ENCODE measurements at places on chromosomes 3 and 15. TPM values are rescaled to one million over a fixed set of nuclear protein-coding genes. Genes with fewer than 3 reads are reported as not detected.

GRCh38 chr3:196642434-196642833 lies 2.9 kb downstream of the NRROS start:
- no peak for DNase-seq

Gene IQSEC1
- polyA plus RNA-seq = 30.4 TPM

Gene PPP2R3A
- 26.9 TPM for polyA plus RNA-seq

Gene ROPN1
- not detected for polyA plus RNA-seq

Gene NR1I2
- 0.54 TPM for polyA plus RNA-seq

- no peak for DNase-seq
Measured at GRCh38 chr3:172514678-172515077, 8.6 kb downstream of the TNFSF10 start.

GRCh38 chr15:51841406-51842040 lies 12.1 kb downstream of the TMOD3 start:
- DNase-seq = no peak

DNA sequence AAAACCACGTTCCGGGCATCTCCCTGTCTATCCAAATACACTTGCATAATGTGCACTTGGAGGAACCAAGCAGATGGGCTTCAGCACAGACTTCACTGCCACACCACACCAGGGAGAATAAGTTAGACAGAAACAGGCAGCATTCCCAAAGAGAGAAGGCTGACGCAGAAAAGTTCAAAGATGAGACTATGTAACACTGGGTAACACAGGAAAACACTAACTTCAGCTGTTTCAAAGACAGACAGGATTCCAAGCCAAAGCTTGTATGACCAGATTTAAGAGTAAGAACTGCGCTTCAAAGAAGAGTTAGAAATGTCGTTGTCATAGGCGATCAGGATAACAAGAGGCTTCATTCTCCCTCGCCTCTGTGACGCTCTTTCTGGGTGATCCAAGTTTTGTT lies 19.9 kb downstream of the SLC51A start:
- DNase-seq = no peak

DNA sequence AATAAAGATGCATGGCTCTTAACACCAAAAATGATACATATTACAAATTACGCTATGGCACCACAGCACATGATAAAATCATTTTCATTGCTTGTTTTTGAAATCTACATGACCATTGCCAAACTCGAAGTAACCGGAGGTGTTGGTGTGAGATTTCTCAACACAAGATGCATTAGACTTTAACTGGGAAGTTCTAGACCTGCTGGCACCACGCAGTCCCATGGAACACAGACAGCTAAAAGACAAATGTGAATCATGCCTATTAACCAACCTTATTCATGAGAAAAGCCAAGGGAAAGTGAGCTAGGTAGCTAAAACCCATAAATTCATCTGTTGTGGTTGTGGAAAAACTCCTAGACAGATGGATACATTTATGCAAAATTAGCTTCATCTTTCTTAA lies 595.4 kb downstream of the FOXP1 start:
- DNase-seq = no peak

DNA sequence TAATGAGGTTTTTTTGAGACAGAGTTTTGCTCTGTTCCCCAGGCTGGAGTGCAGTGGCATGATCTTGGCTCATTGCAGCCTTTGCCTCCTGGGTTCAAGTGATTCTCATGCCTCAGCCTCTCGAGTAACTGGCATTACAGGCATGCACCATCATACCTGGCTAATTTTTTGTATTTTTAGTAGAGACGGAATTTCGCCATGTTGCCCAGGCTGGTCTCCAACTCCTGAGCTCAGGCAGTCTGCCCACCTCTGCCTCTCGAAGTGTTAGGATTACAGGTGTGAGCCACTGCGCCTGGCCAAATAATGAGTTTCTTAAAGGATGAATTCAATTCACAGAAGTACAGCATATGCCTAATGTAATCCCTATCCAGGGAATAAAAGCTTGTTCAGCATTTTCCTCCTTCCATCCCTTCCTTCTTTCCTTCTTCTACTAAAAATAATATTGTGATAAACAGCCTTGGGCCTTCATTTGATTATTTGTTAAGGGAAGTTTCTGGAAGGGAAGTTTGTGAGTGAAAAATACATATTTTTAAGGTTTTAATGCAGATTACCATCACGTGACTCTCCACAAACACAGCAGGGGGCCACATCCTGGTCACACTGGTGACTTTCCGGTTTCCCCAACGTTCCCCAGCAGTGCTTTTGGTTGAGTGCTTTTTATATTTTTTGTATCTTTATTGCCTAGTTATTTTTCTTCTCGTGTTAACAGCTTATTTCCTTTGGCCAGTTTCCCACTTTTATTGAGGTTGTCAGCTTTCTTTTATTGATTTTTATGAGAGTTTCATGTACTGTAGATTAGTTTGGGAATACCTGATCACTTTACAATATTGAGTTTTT lies 116.8 kb downstream of the USP13 start:
- no peak for DNase-seq

DNA sequence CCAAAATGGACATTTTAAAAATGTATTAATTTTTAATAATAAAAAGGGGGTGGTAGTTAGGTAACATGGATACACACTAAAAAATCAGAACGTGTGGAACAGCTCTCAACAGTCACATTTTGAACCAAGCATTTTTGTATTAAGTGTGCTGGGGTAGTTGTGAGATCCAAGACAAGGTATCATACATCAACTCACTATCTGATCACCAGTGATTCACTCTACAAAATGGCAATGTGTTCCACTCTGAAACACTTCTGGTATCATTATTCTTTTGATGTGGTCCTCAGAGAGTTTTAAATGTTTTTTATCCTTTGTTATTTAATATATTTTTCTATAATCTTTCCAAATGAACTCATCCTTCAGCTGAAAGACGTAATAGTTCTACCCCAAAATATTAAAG lies 5.4 kb downstream of the HACL1 start:
- no peak for DNase-seq

Gene OR5H2
- polyA plus RNA-seq = not detected

Gene SERINC4
- not detected for polyA plus RNA-seq

DNA sequence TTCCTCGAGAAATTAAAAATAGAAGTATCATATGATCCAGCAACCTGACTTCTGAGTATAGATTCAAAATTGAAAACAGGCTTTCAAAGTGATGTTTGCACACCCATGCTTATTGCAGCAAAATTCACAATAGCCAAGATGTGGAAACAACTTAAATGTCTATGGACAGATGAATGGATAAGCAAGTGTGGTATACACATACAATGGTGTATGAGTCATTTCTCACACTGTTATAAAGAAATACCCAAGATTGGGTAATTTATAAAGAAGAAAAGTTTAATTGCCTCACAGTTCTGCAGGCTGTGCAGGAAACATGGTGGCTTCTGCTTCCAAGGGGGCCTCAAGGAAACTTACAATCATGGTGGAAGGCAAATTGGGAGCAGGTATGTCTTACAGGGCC lies 100.8 kb downstream of the KLF13 start:
- DNase-seq = no peak

DNA sequence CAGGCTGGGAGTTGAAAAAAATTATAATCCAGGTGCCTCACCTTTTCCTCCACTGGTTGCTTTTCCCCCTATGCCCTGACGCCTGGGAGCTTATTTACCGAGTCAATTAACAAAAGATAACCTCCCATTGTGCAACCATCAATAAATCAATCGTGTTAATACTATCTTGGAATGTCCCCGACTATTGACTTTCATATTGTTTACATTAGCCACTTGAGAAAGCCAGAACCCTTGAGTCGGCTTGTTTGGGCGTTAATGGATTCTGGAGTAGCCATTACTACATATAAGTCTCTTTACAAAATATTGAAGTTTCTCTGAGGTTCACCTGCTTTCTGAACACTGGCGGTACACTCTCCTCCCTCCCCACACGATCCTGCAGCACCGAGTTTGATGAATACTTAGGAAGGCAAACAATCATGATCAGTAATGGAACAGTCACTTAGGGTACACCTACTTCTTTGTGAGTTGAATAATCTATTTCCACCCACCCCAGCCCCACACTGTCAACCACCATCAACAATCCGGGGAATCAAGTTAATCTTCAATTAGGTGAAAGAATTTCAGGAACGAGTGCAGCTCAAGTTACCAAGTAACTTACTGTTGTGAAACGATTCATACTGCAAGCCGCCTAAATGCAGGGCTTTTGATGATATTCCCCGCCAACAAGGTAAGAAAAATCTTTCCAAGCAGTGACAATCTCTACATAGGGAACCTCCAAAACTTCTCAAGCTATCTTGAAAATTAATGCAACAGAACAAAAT lies 159.3 kb upstream of the NR2F2 start:
- no peak for DNase-seq

Gene WDR93
- 1.9 TPM for polyA plus RNA-seq

- no peak for DNase-seq
Measured at GRCh38 chr3:190581041-190581541, 67.2 kb downstream of the IL1RAP start.

Gene SI
- not detected for polyA plus RNA-seq

DNA sequence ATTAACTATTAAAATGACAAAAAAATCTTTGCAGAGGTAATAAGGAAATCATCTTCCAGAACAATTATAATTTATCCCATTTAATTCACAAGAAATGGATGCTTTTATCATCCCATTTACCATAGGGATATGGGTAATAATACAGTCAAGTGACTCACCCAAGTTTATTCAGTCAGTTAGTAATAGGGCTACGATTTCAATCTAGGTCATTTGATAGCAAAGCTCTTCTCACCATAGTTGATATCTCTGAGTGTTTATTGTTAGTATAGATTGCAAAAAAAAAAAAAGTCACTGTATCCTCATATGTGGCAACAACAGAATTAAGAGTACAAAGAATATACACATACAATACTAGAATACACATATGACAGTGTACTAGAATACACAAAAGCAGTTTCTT lies 797.1 kb downstream of the ROBO1 start:
- no peak for DNase-seq

- no peak for DNase-seq
Measured at GRCh38 chr3:69143612-69144011, 21.2 kb upstream of the LMOD3 start.

DNA sequence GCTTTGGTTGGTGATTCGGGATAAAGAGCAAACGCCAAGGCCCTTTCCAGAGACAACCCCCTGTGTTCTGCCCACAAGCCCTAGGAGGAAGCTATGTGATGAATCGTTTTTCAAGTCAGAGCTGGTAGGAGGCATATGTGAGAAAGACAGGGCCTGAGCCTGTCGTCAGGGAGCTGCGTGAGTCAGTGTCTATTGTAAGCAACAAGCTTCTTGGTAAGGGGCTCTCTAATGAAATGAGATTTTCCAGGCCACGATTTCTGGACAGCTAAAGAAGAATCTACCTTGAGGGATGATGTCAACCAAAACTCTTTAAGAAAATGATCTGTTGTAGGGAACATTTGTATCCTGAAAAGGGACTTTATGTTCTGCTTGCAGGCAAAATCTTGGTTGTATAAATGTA lies 318.9 kb upstream of the IL12A start:
- DNase-seq = no peak

Gene GRAMD2A
- 6.4 TPM for polyA plus RNA-seq

GRCh38 chr15:100544946-100545345 lies 16.2 kb upstream of the CERS3 start:
- no peak for DNase-seq

Gene ENTPD3
- polyA plus RNA-seq = 1.9 TPM

Gene TMIE
- polyA plus RNA-seq = 1.1 TPM

DNA sequence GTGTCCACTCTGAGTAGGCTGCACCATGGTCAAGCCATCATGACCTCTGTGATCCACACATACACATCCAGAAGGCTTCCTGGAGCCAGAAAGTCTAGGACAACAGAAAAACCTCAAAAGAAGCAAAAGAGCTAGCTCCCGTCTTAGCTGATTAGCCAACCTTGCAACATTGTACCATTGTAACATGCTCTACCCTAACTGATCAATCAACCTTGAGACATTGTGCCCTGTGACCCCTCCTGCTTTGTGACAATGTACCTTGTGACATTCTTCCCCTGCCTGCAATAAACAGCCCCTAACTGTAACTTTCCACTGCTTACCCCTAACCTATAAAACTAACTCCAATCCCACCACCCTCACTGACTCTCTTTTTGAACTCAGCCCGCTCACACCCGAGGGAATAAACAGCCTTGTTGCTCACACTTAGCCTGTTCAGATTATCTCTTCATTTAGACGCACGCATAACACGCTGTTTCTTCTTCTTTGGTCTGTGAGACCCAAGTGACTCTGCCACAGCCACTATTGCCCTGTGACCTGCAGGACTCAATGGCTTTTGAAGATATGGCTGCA lies 1104.6 kb downstream of the OTOL1 start:
- no peak for DNase-seq

DNA sequence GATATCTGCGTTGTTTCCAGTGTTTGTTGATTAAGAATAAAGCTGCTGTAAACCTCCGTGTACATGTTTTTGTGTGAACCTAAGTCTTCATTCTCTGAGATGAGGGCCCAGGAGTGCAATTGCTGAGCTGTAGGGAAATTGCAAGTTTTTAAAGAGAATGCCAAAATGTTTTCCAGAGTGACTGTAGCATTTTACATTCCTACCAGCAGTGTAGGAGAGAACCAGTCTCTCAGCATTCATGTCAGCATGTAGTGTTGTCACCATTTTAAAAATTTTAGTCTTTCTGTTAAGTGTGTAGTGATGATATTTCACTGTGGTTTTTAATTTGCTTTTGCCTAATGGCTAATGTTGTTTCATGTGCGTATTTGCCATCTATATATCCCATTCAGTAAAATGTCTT lies 3.4 kb upstream of the MGLL start:
- DNase-seq = no peak

Gene FOXB1
- 0.08 TPM for polyA plus RNA-seq

DNA sequence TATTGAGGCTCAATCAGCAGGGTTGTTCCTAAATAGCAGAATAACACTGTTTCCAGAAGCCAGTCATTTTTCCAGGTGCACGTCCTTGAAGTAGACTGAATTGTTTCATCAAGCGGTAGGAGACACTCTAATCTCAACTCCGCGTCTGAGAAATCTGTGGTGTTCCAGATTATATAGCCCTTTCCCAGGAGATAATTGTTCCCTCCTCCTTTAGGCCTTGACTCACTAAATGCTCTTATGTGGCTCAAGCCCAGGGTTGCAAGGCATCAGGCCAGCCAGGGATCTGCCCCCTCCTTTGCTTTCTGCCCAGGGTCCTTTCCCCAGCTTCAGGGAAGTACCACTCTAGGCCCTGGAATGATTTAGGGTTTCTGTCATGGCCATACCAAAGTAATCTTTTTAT lies 5.7 kb upstream of the HLTF start:
- DNase-seq = no peak

Gene PPARG
- 24.1 TPM for polyA plus RNA-seq

Gene CCDC9B
- polyA plus RNA-seq = 5.1 TPM

Gene SLC24A5
- polyA plus RNA-seq = 1.1 TPM

All from right renal cortex interstitium (tissue), 3 donors.